ENCODE measurements at places on chromosomes 2 and 18.

DNA sequence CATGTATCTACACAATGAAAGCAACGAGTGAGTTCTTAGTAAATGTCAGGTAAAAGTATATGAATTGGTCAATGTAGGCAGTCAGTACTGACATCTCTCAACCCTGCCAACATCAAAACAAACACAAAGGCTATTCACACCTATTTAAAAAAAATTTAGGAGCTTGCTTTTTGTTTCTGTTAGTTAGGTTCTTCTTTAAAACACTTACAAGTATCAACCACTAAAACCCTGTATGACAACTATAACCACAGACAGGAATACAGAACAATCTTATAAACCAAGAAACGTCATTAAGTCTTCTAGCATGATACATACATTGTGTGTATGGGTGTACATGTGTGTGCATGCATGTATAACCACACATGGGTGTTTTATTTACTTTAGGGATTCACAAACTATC is 131.0 kb downstream of the TCF4 start:
- DNase-seq = no peak

DNA sequence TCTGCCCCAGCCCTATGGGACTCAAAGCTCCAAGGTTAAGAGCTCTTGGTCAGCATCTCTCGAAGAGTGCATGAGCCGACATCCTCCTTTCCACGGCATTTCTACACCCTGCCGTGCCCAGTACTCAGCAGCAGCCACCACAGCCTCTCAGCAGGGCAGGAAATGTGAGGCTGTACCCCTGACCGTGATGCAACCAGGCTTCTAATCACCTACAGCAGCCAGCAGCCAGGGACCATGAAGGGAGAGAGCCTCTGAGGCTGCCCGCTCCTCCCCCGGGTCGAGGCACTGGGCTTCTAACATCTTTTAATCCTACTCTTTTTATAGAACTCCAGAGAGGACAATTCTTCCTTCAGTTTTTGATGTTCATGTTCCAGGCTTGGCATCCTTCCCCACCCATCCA is 6.5 kb downstream of the CYS1 start:
- DNase-seq = no peak

DNA sequence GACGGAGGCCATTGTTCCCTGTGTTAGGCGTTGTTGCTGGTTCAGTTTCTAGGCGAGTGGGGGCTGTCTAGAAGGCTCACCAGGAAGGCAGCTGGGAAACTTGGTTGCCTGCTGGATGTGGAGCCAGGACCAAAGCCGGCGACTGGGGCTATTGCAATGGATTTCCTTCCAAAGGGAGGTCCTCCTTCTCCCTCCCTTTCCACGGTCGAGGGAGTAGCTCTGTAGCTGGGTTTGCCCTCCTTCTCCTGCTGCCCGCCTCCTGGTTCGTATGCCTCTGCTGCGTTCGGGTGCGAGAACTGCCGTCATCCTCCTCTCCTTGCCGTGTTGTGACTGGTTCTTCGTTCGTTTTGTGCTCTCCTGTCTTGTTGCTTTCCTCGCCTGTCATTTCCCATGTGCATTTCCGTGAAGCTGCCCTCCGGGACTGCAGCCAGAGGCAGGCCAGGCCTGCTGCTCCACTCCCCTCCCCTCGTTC is 203.4 kb downstream of the NEDD4L start:
- DNase-seq = no peak

- DNase-seq = no peak
Observed at GRCh38 chr2:200693836-200694470, 108.1 kb downstream of the AOX1 start.

DNA sequence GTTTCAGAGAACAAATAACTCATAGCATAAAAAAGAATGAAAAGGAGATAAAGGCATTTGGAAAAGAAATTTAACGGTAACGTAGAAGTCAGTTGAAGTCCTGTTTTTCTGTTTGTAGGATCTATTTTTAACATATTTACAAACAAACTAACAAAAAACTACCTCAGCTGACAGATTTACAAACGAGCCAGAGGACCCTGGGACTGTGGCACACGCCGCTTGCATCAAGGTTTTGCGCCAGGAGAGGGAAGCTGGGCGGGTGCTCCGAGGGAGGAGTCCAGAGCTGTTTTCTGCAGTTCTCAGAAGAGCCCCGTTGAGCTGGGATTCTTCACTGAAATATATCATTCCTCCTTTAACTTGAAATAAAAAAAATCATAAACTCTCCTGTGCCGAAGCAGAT is 13.6 kb upstream of the TMEM18 start:
- no peak for DNase-seq

DNA sequence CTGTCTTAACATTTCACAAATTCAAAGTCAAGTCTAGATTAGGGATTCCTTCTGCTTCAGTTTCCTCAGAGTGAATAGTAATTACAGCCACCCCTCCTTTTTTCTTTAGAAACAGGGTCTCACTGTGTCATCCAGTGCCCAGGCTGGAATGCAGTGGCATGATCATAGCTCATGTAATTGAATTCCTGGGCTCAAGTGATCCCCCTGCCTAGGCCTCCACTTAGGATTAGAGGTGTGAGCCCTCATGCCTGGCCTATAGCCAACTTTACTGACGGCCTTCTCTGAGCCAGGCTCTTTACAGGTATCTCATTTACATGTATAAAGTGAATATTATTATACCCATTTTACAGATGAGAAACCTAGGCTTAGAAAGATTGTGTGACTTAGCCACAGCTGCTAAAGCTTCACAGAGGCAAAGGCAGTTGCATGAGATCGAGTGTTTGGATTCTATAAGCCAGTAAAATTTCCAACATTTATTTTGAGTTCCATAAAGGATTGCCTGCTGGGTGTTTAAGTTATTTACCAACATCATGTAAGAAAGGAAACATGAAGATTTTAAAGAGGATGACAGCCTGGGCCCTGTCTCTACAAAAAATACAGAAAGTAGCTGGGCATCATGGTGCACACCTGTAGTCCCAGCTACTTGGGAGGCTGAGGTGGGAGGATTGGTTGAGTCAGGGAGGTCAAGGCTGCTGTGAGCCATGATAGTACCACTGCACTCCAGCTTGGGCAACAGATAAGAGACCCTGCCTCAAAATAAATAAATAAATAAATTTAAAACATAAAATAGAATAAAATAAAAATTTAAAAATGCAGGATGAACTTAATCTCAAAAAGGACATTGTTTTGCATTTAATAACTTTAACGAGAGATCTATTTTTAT is 1.8 kb downstream of the ENOSF1 start:
- no peak for DNase-seq

GRCh38 chr18:43571078-43571689 is 293.9 kb upstream of the SYT4 start:
- DNase-seq = no peak

- DNase-seq = no peak
Observed at GRCh38 chr2:7061921-7062320, 144.7 kb downstream of the RNF144A start.

GRCh38 chr2:126953483-126953882 is 54.8 kb downstream of the TEX51 start:
- no peak for DNase-seq

- DNase-seq = no peak
Observed at GRCh38 chr2:73992036-73992435, 7.3 kb downstream of the TET3 start.

GRCh38 chr2:100243631-100244030 is 78.7 kb downstream of the LONRF2 start:
- DNase-seq = no peak

- DNase-seq = no peak
Observed at GRCh38 chr2:64840426-64840881, 148.7 kb upstream of the SLC1A4 start.

- DNase-seq = no peak
Observed at GRCh38 chr2:147224070-147224469, 620.8 kb upstream of the ACVR2A start.

GRCh38 chr2:28674062-28674712 is 77.4 kb upstream of the PPP1CB start:
- DNase-seq = no peak

DNA sequence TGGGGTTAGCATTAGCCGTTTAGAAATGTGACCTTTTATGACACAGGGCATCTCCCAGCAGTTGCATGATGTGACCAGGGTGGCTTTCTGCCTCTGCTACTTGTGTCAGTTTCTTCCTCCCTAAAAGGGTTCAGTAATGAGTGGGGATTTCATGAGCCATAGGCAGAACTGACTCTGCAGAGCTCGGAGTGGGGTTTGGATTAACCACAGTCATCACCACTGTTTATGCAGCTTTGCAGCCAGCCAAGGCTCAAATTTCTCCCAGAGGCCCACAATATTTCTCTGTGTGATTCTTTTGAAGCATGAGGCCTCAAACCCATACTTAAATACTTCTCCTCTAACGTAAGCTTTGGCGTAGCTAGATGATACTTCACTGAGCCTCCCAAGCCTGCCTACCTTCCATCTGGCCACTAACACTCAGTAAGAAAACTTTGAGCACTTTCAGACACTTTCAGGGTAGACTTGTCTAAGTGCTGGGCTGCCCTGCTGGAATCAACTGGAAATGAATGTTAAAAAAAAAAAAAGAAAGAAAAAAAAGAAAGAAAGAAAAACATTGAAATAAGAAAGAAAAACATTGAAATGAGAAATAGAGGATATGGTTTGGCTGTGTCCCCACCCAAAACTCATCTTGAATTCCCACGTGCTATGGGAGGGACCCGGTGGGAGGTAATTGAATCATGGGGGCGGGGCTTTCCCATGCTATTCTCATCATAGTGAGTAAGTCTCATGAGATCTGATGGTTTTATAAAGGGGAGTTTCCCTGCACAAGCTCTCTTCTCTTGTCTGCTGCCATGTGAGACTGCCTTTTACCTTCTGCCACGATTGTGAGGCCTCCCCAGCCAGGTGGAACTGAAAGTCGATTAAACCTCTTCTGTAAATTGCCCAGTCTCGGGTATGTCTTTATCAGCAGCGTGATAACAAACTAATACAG is 11.5 kb upstream of the LAPTM4A start:
- DNase-seq = no peak

DNA sequence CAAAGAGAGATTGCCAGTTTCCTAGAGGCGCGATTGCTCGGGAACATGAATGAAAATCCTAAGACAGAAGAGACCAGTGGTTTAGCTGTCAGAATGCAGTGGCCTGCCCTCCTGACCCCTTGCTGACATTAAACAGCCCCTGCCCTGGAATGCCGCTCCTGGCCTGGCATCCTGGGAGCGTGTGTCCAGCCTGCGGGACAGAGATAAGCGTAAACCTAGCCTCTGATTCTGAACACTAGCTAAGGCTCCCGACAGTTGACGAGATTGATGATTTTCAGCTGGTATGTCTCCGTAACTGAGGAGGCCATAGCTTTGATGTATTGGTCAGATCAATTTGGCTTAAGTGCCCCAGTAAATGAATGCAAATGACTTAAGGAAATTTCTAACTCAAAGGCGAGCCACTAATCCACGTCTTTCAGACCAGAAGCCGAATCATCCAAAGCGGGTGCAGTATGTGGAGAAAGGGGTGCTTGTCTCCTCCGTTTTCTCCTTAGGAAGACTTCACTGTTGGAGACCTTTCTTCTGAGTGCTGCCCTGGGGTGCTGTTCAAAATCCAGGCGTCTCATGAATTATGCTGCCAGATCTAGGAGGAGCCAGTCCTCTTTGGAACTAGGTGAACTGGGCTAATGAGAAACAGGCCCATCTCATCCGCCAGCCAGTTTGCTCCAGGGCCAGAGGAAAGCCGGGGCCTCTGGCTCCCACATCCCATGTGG is 142.5 kb upstream of the L3MBTL4 start:
- no peak for DNase-seq

- no peak for DNase-seq
Observed at GRCh38 chr18:75211953-75212750, 1.6 kb downstream of the TSHZ1 start.

GRCh38 chr18:75916624-75916982 is 489.1 kb upstream of the SMIM21 start:
- DNase-seq = no peak

DNA sequence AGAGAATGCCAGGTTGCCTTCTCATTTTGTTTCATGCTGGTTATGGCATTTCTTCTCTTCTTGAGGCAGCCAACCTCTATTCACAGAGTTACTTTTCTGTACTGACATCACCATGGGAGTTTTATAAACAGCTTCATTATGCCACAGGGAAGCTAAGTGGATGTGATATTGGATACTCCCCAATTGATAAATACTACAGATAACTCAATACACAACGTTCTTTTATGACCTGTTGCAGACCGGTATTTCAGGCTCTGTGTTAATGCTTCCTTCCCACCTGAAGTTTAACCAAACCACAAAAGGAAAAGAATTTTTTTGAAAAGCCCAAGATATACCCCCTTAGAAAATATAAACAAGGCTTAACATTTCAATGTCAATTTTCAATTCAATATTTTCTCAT is 258.3 kb upstream of the SOX11 start:
- DNase-seq = no peak

DNA sequence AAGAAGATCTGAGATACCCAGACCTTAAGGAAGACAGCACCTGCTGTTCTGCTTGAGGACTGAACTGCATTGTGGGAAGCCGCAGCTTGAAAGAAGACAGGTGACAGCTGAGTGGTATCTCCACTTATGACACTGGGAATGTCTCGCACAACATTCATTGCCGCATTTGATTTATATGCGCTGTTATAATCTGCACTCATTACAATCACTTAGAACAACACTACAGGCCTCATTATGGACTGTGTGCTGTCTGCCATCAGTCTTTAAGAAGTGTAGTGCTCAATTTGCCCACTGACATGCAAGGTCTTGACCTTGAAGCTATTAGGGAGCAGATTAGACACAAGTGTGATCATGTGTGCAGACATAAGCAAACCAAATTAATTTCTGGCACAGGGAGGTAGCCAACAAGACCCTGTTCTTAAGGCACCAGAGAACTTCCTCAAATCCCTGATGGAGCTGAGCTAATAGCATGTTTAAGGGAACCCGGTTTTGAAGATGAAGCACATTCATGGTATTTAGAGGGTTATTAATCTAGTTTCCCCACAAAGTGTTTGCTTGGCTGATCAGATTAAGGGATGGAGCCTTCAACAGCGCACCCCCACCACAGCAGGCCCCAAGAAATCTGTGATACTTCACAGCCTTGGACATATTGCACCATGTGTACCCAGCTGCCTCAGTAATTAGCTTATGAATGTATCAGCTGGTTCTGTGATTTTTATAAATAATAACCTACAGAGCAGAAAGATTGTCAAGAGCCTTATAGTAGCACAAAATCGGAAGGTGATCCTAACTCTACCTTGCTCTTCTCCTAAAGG is 146.8 kb downstream of the SATB2 start:
- DNase-seq = no peak

DNA sequence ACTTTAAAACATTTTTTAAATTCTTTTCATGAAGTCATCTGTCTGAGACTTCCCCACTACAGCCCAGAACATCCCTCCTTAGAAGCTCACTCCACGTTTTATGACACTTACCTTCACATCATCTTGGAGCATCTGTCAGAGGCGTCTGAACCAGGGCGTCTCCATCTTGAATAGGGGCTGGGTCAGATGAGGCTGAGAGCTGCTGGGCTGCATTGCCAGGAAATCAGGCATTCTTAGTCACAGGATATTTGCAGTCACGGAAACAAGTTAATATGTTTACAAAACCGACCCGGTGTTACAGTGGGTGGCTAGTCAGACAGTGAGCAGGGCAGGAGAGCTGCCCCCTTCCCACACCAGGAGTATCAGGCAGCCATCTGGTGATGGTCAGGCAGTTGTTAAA is 456.5 kb downstream of the FBXO15 start:
- DNase-seq = no peak

GRCh38 chr2:207184348-207184747 is 18.6 kb upstream of the KLF7 start:
- DNase-seq = no peak

- no peak for DNase-seq
Observed at GRCh38 chr18:31329787-31330438, 12.0 kb downstream of the DSG1 start.

GRCh38 chr2:158130832-158131473 is 29.3 kb downstream of the UPP2 start:
- no peak for DNase-seq

Data from activated naive CD4-positive, alpha-beta T cell (primary cell).